ENCODE measurements at places on chromosomes 7 and 10. TPM values are rescaled to one million over a fixed set of nuclear protein-coding genes. Genes with fewer than 3 reads are reported as not detected.

- DNase-seq = no peak
Observed at GRCh38 chr7:721619-722248, 4.8 kb upstream of the DNAAF5 start.

GRCh38 chr7:5345171-5345570 is 62.4 kb downstream of the SLC29A4 start:
- DNase-seq = no peak

DNA sequence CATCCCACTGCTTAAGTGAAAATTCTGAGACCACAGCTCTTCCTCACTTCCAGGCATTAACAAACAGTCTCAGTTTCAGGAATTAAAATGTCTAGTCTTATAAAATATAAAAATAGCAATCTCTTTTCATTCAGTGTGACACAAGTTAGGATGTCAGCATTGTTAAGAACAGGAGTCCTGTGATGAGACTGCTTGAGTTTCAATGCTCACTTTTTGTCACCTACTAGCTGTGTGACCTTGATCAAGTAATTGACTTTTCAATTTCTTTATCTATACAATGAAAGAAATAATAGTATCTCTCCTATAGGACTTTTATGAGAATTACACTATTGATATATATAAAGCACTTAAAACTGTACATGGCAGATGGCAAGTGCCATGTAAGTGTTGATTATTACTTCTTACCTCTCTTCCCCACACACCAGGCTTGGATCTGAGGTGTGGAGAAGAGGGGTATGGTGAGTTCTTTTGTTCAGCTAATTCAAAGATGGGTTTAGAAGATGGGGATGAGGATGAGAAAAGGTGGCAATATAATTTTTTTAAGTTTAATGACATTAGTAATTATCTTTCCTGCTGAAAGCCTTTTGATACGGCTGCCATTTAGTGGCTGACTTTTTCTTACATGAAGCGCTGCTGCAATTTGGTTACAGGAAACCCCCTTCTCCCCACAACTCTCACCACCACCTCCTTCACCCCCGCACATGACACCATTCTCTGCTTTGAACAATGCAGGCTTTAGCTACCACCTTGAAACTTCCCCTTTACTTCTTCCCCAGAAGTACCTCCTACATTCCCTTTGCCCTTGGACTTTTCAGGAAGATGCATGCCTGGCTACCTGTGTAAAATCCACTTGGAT is 20.8 kb upstream of the HYAL4 start:
- no peak for DNase-seq

DNA sequence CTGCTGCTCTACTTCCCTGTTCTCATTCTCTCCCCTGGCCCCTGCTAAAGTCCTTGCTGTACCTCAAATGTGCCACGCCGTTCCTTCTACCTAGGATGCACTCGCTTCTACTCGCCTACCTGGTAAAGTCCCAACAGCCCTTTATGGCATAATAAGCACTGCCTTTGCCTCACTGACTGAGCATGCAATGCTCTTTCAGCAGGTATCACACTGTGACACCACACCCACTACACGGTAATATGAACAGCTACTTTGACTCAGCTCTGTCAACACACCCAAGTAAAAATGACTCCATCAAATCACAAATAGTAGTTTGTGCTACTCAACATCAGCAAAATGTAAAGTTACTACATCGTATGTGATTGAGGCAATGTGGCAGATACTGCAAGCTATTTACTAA is 37.6 kb downstream of the FAM204A start:
- no peak for DNase-seq

SMURF1 gene
- 19.1 TPM for total RNA-seq
